ENCODE measurements at places on chromosomes 4 and X. TPM values are rescaled to one million over a fixed set of nuclear protein-coding genes. Genes with fewer than 3 reads are reported as not detected.

- DNase-seq, result no peak
These were observed 498.0 kb upstream of the BOD1L1 start for GRCh38 chr4:14125375-14126129.

The PF4V1 gene
- total RNA-seq, result not detected

- no peak for DNase-seq
These were observed 10.4 kb upstream of the NALF2 start for GRCh38 chrX:69493766-69494165.

DNA sequence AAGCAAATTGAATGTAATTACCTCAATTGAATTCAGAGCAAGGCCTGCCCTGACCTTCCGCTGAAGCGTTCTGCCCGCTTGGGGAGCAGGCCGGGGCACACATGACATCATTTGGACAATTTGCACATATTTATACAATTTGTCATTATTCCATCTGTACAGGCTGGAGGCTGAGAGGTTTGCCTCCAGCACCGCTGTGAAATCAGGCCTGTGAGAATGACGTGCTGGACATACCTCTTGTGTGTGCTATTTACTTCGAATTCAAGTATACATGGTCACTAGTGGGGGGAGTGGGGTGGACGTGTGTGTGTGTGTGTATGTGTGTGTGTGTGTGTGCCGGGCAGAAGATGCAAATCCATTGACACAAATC is 285.6 kb downstream of the SHOX start:
- DNase-seq, result no peak

The DKK2 gene
- total RNA-seq, result 0.82 TPM

The CAPN6 gene
- not detected for total RNA-seq

GRCh38 chr4:78318126-78318525 is 233.4 kb upstream of the ANXA3 start:
- DNase-seq, result no peak

The VCX3A gene
- not detected for total RNA-seq

The TLL1 gene
- total RNA-seq, result 1.5 TPM

- DNase-seq, result no peak
These were observed 313.0 kb downstream of the AFF2 start for GRCh38 chrX:148813422-148813821.

- no peak for DNase-seq
These were observed 63.0 kb downstream of the ARHGAP10 start for GRCh38 chr4:147794787-147795413.

GRCh38 chr4:8580321-8581093 is at the start of gene GPR78:
GPR78 (plus strand) TSS chr4:8580392; CDS start chr4:8580983, 591 bp downstream.
- peak; percentile 39 for DNase-seq

DNA sequence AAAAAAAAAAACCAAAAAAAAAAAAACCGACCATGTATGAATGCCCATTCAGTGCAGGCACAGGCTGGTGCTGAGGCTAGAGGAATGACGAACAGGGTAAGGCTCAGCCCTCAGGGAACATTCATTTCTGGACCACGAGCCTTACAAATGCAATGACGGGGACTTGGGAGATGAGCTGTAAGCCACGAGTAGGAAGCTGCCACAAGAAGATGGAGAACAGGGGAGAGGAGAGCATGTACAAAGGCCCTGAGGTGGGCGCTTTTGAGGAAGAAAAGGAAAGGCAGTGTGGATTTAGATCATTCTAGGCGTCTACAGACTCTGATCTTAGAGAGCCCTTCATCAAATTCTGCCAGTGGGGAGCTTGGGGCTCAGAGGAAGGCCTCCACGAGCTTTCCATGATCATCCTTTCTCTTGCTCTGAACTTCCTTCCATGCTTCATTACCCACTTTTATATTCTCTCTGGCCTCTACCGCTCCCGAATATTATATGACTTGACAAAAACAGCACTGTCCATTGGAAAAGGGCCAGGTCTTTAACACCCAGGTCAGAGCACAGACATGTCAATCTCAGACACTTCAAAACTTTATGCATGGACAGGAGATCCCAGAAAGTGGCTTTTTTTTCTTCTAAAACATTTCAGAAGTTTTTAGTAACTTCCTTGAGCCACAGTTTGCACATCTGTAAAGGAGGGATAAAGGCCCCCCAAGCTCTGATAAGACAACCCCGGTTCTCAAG is 3.3 kb upstream of the ZNF518B start:
- DNase-seq, result no peak

The PRDM5 gene
- total RNA-seq, result 18.4 TPM

- DNase-seq, result no peak
These were observed 75.3 kb downstream of the AKAP4 start for GRCh38 chrX:50125480-50125879.

DNA sequence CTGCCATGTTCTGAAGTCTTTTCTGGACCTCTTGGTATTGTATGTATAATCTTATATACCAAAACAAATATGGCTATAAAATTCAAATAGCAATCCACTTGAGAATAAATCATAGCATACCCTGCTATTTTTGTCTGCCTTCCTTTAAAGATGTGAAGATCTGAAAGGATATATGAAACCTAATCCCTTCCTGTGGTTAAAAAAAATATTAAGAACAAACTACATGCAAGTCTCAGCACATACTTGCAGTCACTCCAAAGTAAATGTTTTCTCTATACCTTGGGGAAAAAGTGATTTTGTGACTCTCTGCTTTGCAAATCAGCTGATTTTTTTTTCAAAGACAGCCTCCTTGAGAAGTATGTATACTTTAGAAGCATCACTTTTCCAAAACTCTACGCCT is 322.9 kb downstream of the ANKRD50 start:
- DNase-seq, result no peak

DNA sequence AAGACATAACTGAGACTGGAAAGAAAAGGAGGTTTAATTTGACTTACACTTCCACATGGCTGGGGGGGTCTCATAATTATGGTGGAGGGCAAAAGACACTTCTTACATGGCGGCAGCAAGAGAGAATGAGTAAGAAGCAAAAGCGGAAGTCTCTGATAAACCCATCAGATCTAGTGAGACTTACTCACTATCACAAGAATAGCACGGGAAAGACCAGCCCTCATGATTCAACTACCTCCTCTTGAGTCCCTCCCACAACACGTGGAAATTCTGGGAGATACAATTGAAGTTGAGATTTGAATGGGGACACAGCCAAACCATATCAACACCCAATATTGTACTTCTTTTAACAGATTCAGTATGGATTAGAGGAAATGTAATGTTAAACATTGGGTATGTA is 646.6 kb downstream of the ANKRD50 start:
- no peak for DNase-seq

- no peak for DNase-seq
These were observed 307.4 kb upstream of the SMIM31 start for GRCh38 chr4:164446516-164446915.

The BBS12 gene
- total RNA-seq, result 5.8 TPM

Data from fibroblast of the aortic adventitia (primary cell).